Fibroblast of villous mesenchyme (primary cell): ENCODE measurements at places on chromosomes 4 and X. TPM values are rescaled to one million over a fixed set of nuclear protein-coding genes. Genes with fewer than 3 reads are reported as not detected.

GRCh38 chrX:101097546-101098453 is at the start of gene CENPI:
Gene CENPI, plus strand, starts transcription at chrX:101098204. Its CDS starts 2,867 bp downstream, at chrX:101101071.
- DNase-seq = peak; percentile 92

The SPON2 gene
- 197 and 601 TPM in 2 replicates for total RNA-seq

The GPAT3 gene
- 1.3 and 15.1 TPM in 2 replicates for total RNA-seq

DNA sequence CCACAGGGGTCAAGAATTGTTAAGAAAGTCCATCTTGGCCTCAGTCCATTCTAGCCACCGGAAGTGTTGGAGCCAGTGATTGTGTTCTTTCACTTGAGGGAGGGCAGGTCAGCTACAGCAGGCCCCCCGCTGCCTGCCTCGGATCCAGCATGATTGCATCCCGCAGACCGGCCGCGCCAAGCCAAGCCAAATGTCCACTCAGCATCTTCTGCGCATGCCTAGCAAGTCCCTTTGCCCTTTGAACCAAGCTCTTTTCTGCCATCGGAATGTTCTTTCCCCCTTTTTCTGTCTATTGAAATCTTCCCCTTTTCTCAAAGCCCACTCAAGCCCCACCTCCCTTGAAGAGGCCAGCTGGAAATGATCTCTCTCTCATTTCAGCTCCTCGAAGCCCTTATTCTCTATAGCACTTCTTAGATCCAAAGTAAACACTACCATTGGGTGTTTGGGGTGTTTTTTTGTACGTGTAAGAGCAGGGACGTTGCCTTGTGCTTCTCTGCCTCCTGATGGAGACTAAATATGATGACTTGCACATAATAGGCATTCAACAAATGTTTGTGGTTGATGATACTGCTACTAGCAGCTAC is 147.8 kb upstream of the BCOR start:
- peak; percentile 53 for DNase-seq

DNA sequence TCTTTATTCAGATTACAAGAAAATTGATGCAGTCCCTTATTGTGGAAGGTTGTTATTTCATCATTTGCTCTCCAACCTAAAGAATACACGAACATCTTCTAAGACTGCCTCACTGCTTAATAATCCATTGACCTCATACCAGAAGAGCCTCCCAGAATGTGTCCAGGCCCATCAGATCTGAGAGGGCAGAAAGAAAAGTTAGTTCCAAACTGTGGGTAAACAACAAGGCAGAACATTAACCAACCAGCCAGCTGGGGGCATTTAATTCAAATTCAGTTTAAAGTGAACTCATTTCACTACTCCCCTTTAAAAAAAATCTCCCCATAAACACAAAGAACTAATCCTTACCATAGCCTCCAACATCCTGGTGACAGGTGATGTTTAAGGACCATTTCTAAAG is 13.8 kb downstream of the GPC4 start:
- no peak for DNase-seq

The FAT1 gene
- 306 and 454 TPM in 2 replicates for total RNA-seq

DNA sequence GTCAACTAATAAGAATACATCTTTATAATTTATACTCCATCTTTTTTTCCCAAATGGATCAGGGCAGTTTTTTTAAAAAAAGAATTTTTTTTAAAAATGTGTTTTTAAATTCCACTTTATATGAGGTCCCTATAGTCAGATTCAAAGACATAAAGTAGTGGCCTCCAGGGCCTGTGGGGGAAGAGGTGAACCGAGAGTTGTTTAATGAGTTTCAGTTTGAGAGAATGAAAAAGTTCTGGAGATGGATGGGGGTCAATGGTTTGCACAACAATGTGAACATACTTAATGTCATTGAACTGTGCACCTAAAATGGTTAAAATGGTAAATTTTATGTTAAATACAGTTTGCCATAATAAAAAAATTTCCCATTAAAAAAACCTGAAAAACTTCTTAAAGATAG is 53.8 kb downstream of the ZNF827 start:
- DNase-seq = no peak

The TMEM131L gene
- total RNA-seq = 4.7 and 5.2 TPM in 2 replicates

GRCh38 chr4:107725281-107725859 is 5.3 kb upstream of the PAPSS1 start:
- DNase-seq = no peak

DNA sequence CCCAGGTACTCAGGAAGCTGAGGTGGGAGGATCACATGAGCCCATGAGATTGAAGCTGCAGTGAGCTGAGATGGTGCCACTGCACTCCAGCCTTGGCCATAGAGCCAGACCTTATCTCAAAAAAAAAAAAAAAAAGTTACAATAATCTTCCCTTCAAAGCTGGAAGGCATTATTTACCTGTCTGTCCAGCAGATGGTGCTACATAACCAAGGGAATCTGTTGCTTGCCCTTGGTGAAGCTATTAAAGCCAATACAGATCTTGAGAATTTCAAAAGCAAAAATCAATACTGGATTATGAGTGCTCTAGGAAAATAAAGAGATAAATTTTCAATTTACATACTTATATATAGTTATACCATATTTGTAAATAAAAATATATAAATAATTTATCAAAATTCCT is 25.9 kb downstream of the PKD2 start:
- peak; percentile 75 for DNase-seq

- no peak for DNase-seq
Measured at GRCh38 chr4:140680686-140681085, 75.5 kb downstream of the TBC1D9 start.

GRCh38 chr4:2402048-2402842 is 16.2 kb downstream of the ZFYVE28 start:
- peak; percentile 58 for DNase-seq

The SPIN4 gene
- 3.9 and 5.6 TPM in 2 replicates for total RNA-seq

DNA sequence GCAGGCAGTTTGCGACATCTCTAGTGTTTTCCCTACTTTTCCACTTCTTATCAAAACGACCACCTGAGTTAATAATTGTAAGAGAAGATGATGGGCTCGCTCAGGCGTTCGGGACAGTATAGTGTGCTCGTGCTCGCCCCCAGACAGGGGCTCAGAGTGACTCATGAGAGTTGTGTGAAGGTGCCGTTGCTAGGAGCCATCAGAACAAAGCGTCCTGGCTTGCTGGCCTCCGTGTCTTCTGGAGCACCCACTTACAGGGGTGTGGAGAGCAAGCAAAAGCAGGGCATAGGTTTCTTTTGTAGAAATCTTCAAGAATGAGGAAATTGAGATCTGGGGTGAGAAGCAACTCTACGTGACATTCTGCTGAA is 73.0 kb upstream of the ADGRG2 start:
- DNase-seq = no peak
